ENCODE measurements at places on chromosomes 3 and 15.

DNA sequence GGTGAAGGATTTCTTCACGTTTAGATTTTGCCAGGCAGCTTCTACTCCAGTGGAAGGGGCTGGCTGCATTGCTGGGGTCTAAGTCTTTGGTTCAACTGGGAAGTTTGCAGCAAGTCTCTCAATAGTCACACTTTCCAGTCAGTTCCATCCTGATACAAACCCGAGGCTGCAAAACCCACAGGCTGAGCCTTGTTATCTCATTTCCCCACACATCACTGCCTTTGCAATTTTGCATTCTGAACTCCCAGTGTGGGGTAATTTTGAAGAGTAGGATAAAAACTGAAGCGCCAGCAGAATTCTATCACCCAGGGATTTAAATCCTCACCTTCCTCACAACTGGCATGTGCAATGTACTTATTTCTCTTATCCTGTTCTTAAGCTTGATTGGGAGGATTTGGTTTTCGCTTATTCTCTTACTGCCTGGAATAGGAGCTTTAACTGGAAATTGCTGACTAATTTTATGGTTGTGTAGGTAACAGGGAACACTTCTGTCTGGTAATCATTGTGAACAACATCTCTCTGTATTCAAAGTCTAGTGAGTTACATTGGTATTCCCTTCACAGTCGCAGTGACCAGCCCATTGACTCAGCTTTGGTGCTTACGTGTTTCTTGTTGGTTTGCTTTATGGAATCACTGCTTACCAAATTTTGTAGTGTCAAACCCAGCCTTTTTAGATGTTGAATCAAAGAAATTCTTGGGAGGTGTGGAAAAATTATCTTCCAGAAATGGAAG, 142.0 kb upstream of the TOPAZ1 start:
- DNase-seq, result no peak

DNA sequence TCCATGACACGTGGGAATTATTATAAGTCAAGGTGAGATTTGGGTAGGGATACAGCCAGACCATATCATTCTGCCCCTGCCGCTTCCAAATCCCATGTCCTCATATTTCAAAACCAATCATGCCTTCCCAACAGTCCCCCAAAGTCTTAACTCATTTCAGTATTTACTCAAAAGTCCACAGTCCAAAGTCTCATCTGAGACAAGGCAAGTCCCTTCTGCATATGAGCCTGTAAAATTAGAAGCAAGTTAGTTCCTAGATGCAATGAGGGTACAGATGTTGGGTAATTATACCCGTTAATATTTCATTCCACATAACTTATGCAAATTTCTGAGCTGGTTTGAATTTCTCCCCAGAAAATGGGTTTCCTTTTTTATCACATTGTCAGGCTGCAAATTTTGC, 47.7 kb downstream of the RNF111 start:
- DNase-seq, result no peak

GRCh38 chr3:182605882-182606611, 187.3 kb upstream of the ATP11B start:
- no peak for DNase-seq

DNA sequence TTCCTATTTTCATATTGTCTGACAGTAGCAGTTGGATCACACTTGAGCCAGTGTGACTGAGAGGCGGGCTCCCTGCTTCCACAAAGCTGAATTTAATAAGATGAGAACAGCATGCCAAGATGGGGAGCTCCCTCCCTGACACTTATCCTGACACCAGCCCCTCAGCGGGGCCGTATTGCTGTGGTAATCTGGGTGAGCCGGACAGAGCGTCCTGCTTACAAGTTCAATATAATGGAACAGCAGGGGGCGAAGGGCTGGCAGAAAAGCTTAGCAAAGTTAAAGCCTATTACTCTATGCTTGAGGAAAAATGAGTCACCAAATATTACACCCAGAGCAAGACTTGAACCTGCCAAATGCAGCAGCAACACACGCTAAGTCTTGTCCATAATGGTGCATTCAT, 163.8 kb upstream of the CMC1 start:
- DNase-seq, result no peak

DNA sequence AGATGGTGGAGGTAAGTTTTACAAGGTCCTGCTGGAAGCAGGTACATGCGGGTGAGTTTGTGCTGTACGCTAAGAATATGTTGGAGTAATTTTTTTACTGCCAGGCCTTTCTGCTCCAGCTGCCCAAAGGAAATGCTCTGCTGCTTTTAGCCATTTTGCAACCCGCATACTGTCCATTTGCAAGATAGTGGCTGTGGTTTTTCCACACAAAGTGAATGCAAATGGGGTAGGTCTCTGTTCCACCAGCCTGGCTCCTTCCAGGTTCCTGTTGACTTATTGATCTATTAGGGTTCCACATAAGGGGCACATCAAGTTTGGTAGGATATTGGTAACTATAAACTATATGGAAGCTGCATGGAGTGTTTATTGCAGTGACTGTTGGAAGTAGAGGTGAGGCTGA, 227.1 kb downstream of the SI start:
- DNase-seq, result no peak

DNA sequence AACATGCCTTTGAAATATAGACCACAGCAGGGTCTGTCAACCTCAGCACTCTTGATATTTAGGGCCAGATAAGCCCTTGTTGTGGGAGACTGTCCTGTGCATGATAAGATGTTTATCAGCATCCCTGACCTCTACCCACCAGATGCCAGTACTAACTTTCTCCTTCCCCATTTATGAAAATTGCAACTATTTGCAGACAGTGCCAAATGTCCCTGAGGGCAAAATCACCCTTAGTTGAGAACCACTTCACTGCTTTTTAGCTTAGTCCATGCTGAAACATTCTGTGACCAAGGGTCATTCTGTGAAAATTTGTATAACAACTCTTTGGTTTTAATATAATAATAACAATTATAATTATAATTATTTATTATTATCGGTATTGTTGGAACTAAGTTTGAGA, 1032.4 kb downstream of the MCTP2 start:
- no peak for DNase-seq

DNA sequence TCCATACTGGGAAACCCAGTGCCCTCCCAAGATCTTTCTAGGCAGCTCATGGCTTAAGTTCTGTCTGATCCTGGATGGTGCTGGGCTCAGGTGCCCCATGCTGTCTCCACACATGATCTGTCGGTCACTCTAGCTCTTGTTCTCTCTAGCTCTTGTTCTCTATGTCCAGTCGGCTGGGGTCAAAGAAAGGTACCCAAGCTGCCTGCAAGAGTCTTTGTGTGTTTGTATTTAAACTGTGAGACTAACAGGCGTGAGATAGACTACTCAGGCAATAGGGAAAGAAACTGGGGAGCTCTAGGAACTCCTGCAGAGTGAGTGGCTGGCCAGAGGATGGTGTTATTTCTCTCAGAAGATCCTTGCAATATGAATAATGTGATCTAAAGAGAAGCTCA, 40.2 kb downstream of the GPR156 start:
- DNase-seq, result no peak

DNA sequence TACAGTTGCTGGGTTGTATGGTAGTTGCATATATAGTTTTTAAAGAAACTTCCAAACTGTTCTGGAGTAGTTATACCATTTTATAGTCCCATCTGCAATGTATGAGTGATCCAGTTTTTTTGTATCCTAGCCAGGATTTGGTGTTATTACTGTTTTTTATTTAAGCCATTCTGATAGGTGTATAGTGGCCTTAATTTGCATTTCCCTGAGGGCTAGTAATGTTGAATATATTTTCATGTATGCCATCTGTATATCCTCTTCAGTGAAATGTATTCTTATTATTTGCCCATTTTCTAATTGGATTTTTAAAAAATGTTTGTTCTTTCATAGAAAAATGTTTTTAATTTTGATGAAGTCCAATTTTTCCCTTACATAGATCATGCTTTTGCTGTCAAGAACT, 29.2 kb downstream of the PXK start:
- DNase-seq, result no peak

- DNase-seq, result no peak
Observed at GRCh38 chr15:79617071-79617470, 184.9 kb downstream of the MINAR1 start.

- peak; percentile 16 for DNase-seq
Observed at GRCh38 chr15:34436956-34437442, 609 bp downstream of the GOLGA8A start.

DNA sequence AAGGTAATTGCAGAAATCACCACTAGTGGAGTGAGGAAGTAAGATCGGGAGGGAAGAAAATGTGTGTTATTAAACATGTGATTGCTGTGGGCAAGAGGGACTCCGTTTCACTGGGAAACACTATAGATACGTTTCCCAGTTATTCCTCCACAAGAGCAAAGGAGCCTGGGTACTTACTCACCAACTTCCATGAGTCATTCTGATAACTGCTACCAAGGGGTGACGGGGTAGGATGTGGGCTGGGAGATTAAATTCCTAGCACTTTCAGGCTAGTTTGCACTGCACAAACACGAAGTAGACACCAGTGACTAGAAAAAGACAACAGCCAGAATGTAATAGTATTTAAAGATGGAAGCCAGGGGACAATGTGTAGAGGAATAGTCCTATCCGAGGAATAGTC, 812.9 kb upstream of the CFAP20DC start:
- no peak for DNase-seq

- DNase-seq, result no peak
Observed at GRCh38 chr3:169002689-169003088, 660.8 kb downstream of the MECOM start.

DNA sequence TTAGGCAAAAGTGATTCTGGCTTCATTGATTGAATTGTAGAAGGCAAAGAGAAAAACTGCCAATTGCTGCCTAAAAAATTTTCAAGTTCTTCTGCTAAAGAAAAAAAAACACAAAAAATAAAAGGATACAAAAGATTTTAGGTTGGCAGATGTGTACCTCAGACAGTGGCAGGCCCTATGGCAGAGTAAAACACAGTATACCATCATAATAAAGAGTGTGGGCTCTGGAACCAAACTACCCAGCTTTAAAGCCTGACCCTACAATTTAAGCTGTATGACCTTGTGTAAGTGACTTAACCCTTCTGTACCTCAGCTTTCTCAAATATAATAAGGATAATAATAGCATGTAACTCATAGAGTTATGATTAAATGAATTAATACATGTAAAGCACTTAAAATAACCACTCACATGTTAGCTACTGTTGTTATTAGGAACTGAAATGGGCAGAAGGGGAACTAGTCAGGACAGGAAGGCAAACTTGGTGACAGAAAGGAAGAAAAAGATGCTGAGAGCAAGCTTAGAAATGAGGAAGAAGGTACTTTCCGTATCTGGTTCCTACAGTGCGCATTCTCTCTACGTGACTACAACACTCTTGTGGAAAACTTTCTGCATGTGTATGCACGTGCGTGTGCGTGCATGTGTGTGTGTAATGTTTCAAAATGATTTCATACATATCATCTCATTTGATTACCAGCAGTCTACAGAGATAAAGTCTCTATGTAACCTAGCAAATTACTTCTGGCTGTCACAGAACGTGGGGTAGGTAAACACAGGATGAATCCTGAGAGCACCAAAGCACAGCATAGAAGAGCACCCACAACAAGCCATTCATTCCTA, 13.6 kb upstream of the GATM start:
- DNase-seq, result no peak

GRCh38 chr3:140845882-140846281, 95.8 kb upstream of the SLC25A36 start:
- no peak for DNase-seq

GRCh38 chr15:75350601-75351361, 3.9 kb downstream of the NEIL1 start:
- no peak for DNase-seq

DNA sequence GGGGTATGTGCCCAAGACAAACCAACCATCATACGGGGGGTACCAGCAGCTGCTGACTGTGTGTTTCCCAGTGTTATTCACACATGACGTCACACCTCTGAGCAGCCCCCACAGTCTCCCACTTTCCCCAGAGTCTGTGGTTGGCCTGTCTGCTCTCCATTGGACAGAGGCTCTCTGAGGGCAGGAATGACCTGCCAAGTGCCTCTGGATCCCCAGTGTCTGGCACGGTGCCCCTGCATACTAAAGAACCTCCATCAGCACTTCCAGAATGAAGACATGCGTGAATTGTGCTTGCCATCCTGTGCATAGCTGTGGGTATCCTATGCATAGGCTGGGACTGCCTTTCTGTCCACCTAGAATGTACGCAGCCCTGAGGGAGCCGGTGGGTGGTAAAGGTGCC, 3.5 kb upstream of the CCDC9B start:
- no peak for DNase-seq

- DNase-seq, result no peak
Observed at GRCh38 chr15:66786708-66787488, 84.9 kb downstream of the SMAD6 start.

DNA sequence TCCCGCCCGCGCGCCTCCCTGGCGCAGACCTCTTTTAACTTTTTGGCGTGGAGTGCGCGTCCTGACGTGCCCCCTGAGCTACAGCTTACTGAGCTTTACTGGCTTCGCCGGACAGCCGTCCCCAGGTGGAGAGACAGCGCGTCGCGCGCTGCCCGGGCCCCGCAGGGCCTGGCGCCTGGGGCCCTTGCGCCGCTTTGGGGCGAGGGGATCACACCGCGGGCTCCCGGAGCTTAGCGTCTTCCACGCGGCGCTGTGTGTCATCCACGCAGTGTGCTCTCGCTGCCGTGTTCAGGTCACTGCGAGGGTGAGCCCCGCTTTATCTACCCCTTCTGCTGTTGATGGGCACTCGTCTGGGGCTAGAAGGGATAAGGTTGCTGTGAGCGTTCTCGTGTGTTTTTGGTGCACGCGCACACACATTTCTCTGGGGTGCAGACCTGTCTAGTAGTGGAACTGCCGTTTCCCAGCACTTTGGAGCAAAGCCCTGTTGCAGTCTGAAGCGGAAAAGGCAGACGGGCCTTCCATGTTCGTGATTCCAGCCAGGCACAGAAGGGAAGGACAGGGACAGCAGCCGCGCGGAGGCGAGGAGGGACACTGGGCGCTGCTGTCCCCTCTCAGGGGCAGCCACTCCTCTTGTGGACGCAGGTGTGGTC, 33.1 kb upstream of the ALDH1L1 start:
- DNase-seq, result no peak

DNA sequence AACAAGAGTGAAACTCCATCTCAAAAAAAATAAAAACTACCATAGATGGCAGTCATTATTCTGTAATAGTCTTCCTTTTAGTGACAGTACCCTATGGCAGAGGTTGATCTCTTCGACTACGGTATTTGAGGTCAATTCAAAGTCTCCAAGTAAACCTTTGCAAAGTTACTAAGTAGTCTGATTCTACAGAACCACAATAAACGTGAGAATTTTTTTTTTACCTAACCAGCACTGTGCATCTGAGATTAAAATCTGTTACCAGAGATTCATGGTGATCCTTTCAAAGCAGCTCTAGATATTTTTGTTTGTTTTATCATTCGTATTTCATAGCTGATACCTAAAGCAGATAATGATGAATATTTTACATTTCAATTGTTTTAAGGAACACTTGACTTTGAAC, 86.6 kb upstream of the CHD2 start:
- no peak for DNase-seq

GRCh38 chr15:59274126-59274970, 67.7 kb downstream of the LDHAL6B start:
- no peak for DNase-seq

- no peak for DNase-seq
Observed at GRCh38 chr15:69793781-69794451, 303.8 kb downstream of the TLE3 start.

DNA sequence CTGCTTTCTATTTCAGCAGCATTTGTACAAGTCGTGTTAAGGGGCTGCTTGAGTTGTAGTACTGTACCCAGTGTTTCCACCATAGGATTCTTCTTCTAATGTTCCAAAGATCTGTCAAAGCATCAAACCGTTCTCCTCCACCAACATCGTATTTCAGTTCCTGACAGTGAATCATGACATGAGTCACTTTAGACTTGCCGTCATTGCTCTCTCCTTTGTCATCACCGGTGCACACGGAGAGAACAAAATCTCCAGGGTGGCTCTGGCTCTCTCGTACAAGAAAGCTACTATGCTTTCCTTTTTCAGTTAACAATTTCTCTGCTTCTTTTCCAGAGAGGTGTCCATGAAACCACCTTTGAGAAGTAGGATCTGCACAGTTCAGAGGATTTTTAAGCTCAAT, 270.9 kb upstream of the CCDC54 start:
- no peak for DNase-seq

Measured in anterior cingulate cortex (tissue), 58 donors.